SK-N-DZ (cell line): ENCODE measurements at places on chromosomes 7 and 10.

DNA sequence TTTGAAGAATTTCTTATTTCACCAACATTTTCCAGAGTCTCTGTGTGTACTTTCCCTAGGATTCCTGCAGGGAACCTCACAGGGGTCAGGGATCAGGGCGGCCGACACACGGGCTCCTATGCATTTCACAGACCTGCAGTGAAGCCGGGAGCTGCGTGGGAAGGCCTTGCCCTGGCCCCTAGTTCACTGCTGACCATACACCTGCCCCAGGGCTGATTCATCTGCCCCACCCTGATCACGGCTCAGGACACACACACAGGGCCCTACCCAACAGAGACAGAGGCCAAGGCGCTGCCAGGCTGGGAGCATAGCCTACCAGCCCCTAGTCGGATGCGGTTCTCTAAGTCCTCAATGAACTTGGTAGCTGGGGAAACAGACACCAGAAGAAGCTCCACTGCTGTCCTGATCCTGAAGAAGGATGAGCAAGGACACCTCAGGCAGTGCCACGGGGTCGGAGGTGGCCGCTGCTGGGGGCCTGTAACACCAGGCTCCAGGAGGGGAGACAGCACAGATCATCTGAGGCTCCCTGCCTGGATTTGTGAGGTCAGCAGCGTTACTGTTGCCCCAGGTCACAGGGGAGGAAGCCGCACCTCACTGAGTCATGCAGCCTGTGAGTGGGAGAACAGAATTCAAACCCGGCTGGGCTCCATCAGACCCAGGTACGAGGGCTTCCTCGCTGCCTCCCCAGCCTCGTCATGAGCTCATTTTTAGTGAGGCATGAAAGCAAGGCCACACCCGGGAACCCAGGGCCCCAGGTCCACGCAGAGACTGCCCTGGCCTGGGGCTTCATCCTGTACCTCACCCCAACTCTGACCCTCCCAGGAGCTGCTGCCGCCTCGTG is 278.8 kb upstream of the PPP2R2D start:
- no peak for DNase-seq

GRCh38 chr10:78175444-78176015 is 141.9 kb downstream of the RPS24 start:
- no peak for DNase-seq

DNA sequence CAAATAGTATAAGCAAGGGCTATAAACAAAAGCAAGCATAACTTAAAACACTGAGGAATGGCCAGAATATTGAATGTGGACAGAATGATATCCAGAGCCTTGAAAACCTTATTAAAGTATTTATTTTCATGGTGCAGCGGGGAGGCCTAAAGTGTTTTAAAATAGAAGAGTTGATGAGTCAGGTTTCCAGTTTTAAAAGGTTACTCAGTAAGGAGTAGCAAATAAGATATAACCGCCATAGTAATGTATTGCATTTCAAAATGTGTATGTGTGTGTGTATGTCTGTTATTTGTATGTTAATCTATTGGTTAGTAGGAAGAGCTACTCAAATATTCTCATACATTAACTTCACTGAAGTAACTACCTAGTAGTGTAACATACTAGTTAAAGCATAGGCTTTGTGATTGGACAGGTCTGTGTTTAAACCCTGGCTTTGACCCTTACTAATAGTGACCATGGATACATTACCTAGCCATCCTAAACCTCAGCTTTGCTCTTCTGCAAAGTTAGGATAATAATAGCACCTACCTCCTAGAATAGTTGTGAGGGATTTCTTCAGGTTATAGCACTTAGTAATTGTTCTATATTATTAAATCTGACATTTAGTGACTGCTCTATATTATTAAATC is 16.9 kb downstream of the CUTC start:
- DNase-seq, result no peak

DNA sequence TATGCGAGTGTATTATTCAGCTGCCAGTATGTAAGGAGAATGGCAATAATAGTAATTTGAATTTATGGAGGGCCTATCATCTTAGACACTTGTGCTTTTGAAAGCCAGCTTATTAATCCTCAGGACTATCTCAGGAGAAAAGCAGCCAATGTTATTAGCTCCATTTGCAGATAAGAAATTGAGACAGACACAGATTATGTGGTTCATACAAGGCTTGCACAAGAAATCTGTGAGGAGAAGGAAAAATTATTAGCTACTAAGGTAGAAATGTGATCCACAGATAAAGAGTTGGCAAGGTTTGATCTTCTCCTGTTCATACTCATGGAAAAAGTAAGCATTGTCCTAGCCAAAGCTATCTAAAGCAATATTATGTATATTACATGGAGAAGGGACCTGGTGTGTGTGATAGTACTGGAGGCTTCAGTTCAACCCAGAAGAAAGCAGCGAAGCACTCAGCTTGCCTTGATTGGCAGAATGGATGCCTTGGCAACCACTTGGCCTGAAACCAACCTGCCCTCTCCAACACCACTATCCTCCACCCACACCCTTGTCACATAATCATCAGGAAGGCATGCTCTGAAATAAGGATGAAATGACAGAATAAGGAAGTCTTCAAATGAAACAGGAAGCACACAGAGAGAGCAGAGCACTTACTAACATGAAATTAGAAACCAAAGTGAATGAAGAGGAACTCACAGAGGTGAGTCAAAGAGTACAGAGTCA is 18.0 kb downstream of the MACC1 start:
- DNase-seq, result no peak

DNA sequence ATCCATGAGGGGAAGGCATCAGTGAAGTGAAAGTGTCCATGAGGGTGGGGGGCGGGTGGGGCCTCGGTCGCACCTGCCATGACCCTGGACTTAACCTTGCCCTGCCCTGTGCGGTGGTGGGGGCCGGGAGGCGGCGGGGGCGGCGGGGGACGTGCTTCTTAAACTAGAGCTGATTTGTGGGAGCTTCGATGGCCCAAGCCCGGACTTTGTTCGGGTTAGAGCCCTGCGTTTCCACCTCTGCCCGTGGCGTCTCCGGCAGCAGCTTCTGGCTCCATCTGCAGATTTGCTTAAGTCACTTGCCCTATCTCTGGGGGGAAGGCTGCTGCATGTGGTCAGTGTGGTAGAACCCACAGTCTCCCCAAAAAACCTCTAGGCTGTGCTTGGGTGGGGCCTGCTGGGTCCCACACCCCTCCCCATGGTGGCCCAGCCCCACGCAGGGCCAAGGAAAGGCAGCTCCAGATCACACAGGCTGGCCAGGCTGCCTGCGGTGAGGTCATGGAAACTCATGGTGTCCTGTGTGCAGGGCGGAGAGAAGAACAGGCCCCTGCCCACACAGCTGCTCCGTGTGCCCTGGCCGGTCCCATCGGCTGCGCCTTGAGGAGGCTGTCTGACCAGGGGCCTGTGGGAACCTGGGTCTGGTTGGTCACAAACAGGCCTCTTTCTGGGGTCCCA is 93.2 kb downstream of the INPP5A start:
- no peak for DNase-seq

DNA sequence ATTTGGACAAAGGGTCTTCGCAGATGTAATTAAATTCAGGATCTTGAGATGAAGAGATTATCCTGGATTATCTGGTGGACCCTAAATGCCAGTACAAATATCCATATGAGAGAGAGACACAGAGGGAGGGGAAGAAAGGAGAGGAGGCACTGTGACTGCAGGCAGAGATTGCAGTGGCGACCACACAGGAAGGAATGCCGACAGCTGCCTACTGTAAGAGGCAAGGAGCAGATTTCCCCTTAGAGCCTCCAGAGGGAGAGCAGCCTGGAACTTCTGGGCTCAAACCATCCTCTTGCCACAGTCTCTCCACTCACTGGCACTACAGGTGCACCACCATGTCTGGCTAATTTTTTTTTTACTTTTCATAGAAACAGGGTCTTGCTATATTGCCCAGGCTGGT is 152.3 kb downstream of the SDK1 start:
- no peak for DNase-seq

- no peak for DNase-seq
Measured at GRCh38 chr10:18134921-18135320, 5.3 kb upstream of the CACNB2 start.

DNA sequence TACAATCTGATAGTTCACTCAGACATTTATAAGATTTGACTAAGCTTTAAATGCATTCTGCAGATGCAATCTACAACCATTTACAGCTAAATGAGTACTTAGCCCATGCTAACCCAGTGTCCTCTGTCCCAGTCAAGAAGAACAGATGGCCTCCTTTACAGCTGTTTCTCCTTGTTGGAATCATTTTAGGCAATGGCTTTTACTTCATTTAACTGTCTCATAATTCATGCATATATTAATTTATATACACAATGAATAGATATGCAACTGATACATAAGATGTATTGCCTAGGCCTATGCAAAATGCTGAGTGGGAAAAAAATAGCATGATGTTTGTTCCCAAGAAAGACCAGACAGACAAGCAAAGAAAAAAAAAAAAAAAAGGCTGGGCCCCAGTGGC is 82.2 kb downstream of the TSPAN12 start:
- peak; percentile 95 for DNase-seq

DNA sequence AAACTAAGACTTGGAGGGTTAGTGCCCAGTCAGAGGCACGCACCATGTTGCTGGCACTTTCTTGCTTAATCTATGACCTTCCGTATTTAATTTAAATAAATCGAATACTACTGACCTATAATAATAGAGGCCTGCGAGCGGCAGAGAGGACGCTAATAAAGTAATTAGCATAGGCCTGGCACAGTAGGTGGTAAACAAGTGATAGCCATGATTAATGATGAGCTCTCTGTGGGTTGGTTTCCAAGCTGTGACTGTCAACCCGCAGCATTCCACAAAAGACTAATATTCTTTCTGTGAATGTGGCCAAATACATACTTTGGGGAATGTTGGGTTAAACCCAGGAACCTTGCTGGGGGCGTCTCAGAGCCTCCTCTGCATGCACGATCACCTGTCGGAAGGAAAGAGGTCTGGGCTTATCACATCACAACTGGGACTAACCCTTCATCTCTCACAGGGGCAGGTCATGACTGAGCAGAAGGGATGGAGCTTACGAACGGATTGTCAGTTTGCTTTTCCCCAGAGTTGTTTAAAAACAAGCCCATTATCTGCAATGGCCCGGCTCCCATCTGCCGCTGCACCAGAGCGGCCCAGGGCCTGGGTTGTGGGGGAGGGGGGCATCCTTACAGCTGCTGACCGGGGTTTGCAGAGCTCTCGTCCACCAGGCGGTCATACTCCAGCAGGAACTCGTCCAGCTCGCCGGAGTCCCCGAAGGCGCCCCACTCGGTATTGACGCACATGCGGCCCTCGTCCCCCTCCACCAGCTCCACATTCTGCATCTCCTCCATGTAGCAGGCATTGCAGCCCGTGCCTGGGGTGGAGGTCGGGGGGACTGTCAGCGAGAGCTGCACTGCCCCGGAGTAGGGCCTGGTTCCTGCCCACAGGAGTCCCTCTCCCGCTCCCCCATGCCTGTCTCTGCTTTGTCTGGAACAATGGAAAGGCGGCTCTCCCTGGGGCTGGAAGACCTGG is 6.2 kb upstream of the MYL7 start:
- DNase-seq, result peak; percentile 54

GRCh38 chr10:21522631-21523406 is 2.7 kb downstream of the SKIDA1 start:
- DNase-seq, result no peak

DNA sequence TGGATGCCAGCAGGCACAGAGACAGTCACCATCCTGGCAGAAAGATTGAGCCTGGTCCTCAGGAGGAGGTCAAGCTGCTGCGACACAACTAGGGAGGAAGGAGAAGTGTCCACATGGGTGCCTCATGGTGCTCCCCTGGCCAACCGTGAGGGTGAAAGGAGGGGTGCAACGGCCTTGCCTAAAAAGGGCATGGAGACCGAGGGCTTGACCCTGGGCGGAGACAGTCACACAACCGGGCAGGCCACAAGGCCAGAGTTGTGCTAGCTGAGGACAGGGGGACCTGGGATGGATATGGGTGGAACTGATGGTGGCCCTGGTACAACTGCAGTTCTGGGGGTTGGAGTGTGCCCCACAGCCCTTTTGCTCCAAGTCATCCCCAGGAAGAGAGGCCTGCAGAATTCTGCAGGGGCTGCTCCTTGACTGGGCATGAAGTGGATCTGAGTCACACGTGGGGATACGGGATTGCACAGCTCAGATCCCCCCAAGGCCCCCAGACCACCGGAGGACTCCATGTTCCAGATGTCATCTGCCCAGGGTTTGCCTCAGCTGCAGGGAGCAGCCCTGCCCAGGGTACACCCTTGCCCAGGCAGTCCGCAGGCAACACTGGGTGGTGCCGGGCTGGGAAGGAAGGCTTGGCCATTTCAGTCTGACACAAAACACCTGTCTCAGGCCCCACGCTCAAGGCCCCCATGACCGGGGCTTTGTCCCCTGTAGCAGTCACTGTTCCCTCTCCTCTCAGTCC is 602.3 kb upstream of the MGMT start:
- no peak for DNase-seq

- no peak for DNase-seq
Measured at GRCh38 chr7:27316311-27316710, 73.7 kb downstream of the EVX1 start.
